CD4-positive, alpha-beta T cell (primary cell): ENCODE measurements at places on chromosomes 16 and 17. TPM values are rescaled to one million over a fixed set of nuclear protein-coding genes. Genes with fewer than 3 reads are reported as not detected.

EME1 gene
- 0.36 TPM for total RNA-seq

ABCA6 gene
- total RNA-seq: 0.22 TPM

DNA sequence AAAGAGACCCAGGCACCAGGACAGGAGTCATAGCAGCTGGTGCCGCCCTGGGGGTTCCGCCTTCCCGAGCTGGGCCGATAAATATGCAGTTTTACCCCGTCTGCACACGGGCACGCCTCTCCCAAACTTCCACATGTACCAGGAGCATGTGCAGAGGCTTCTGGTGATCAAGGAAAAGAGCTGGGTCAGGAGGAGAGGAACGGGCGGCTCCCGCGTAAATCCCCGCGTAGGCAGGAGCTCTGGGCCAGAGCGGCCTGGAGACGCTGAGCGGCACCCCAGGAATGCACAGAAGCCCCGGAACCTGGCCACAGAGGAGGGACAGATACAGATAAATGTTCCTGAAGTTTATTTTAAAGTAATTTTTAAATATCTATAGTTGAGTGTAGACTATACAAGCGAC is 46.6 kb upstream of the METRNL start:
- no peak for DNase-seq

ARHGAP23 gene
- total RNA-seq: not detected

DNA sequence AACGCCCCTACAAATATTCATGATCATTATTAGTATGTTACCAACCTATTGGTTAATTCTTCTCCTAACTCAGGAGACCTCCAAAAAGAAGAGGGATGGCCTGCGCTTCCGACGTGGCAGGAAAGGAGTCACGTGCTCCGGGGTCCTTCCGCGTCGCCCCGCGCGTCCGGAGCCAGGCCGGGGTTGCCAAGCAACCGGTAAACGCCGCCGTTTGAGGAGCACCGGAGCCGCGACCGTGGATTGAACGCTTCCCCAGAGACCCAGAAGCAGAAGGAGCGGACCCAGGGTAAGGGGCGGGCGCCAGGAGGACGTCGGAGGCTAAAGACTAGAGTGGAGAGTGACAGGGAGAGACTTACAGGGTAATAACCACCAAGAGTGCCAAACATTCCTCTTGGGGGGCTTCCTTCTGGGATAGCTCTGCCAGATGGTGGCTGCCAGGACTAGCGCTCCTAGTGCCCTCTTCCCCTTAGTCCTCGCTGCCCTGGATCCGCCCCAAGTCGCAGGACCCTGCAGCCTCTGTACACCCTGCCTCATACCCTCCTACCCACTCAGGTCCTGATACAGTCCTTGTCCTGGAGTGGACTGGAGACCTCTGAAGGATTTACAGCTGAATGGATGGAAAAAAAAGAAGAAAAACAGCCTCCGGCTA is at the start of gene DNAI2:
Gene DNAI2, plus strand, starts transcription at position 175 of the 649 bp plus-strand sequence. CDS start 7,584 bp downstream, outside the sequence.
- no peak for DNase-seq

MYH3 gene
- total RNA-seq: 5.6 TPM

GRCh38 chr17:38322156-38322779 is 21.5 kb downstream of the GPR179 start:
- DNase-seq: peak; percentile 64

DNA sequence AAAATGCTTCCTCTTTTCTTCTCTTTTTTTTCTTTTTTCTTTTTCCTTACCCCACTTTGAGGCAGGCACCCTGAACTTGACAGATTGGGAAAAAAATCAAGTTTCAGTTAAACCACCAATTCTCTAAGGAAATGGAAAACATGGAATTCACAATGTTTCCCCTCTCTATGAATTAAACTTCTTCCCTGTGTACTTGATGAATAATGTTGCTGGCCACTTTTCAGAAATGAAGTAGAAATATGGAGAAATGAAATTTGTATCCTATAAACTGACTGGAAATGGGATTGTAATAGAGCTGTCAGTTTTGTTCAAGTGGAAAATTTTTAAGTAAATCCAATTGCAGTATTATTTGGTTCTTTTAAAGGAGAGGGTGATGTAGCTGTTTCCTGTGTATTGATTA is 129.8 kb downstream of the CLEC16A start:
- no peak for DNase-seq

- DNase-seq: no peak
Measured at GRCh38 chr17:81009136-81009535, 17.5 kb downstream of the CHMP6 start.

- no peak for DNase-seq
Measured at GRCh38 chr17:82477934-82478333, 19.4 kb downstream of the NARF start.

CHD3 gene
- total RNA-seq: 297 TPM
